ENCODE measurements at places on chromosomes 3 and 15. TPM values are rescaled to one million over a fixed set of nuclear protein-coding genes. Genes with fewer than 3 reads are reported as not detected.
A peak's percentile ranks its signal among the peaks of the same experiment; 100 is the strongest.

CCR3 gene
- total RNA-seq = not detected

TJP1 gene
- not detected for total RNA-seq

PDCD10 gene
- 83.9 TPM for total RNA-seq

REC114 gene
- total RNA-seq = not detected

CPA3 gene
- not detected for total RNA-seq

IRAK2 gene
- total RNA-seq = 5.6 TPM

KY gene
- total RNA-seq = not detected

APEH gene
- 88.6 TPM for total RNA-seq

GRCh38 chr3:192843723-192844485, 73.8 kb downstream of the MB21D2 start:
- no peak for ATAC-seq

GRCh38 chr3:905217-905616, 187.6 kb upstream of the CNTN6 start:
- no peak for ATAC-seq

DNA sequence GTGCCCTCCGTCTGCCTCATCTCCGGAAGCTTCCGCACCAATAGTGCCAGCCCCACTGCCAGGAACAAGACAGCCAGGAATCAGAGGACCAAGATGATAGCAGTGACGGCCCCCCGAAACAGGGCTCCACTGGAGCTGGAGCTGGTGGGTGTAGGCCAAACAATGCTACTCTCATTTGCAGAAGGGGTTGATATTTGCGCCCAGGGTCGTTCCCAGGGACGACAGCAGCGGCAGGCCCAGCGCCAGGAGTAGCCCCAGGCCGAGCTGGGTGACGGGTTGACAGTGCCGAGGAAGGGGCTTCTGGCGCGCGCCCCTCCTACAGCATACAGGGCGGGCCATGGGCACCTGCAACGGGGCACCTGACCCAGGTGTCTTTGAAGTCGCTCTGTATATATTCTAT, 301.4 kb downstream of the CNTN6 start:
- no peak for ATAC-seq

GRCh38 chr15:38088971-38089370, 154.5 kb downstream of the TMCO5A start:
- no peak for ATAC-seq

DNA sequence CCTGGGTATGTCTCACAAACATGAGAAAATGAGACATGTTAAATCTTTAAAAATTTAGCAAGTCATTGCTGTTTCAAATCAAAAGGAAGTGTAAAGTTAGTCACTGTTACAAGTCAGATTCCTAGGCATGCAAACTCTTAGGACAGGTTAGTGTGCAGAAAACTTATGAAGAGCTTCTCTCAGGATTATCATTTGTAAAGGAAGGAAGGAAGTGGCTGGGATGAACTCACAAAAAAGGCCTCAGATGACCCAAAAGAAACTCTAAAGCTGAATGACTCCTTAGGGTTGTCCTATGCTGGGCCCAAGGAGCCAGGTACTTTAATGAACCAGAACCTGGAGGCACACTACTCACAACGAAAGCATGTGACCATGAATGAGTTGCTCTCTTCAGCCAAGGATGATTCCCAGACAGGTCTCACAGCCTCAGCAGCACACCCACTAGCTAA, 25.0 kb downstream of the MSL2 start:
- peak; percentile 91 for ATAC-seq

DNA sequence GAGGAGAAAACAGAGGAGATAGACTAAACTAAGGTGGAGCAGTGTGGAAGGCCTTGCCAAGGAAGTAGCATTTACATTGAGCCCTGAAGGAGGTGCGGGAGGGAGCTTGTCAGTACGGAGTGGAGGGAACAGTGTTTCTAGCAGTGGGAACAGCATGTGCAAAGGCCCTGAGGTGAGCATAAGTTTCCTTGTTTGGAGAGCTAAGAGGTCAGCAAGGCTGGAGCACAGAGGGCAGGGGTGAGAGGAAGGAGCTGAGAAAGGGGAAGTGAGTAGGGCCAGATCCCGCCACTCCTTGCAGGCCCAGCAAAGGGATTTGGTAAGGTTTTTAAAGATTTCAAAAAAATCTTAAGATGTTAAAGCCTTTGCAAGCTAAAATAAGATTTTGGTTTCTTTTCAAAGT, 70.1 kb downstream of the HMCES start:
- ATAC-seq = no peak

DNA sequence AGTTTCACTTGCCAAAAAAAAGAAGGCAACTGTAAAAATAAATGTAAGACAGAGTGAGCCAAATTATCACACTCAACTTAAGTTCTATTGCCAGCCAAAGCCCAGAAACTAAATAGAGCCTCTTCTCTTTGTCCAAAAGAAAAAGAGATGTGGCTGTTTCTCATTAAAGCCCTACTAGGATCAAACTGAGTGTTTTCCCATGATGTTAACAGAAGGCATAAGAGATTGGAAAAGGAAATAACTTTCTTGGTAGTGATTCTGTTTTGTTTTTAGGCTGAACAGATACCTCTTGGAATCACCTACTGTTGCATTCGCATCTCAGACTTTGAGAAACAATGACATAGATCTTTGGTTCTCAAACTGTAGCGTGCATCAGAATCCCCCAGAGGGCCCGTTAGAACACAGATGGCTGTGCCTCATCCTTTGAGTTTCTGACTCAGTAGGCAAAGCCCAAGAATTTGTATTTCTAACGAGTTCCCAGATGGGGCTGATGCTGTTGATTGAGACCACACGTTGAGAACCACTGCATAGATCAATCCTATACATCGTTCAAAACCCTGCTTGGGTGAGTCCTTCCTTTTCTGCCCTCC, 42.5 kb upstream of the SRGAP3 start:
- no peak for ATAC-seq

- no peak for ATAC-seq
These were observed 36.5 kb downstream of the PPM1L start for GRCh38 chr3:160792540-160792939.

- no peak for ATAC-seq
These were observed 74.8 kb upstream of the CACNA2D3 start for GRCh38 chr3:54047568-54047967.

DNA sequence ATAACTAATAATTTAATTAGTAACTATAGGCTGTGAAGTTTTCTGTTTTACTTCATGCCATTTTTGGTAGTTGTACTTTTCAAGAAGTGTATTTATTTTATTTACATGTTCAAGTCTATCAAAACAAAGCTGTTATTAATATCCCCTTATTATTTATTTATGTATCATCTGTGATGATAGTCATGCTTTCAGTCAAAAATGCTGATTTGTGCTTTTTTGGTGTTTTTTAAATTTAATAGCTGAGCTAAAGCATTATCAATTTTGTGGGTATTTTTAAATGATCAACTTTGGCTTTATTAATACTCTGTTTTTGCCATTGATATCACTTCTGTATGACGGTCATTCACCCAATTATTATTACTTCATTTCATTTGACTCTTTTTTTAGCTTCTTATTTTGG, 1229.2 kb upstream of the CADM2 start:
- no peak for ATAC-seq

DNA sequence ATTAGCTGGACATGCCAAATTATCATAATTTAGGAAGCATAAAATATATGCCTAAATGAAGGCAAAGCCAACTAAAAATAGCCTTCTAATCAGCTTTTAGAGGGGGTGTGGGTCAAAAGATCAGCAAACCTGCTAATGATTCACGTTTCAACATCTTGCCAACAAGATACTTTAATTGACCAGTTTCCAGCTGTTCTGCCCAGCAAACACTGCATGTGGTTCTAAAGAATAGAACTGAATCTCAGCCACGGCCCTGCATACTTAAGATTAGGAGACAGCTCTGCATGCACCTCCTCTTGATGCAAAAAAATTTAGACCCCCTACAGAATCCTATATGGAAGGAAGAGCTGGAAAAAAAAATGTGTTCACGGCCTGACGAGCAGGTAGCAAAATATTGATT, 500.5 kb downstream of the TBL1XR1 start:
- ATAC-seq = no peak

GRCh38 chr15:98907927-98908471, 99.6 kb downstream of the PGPEP1L start:
- ATAC-seq = no peak

DNA sequence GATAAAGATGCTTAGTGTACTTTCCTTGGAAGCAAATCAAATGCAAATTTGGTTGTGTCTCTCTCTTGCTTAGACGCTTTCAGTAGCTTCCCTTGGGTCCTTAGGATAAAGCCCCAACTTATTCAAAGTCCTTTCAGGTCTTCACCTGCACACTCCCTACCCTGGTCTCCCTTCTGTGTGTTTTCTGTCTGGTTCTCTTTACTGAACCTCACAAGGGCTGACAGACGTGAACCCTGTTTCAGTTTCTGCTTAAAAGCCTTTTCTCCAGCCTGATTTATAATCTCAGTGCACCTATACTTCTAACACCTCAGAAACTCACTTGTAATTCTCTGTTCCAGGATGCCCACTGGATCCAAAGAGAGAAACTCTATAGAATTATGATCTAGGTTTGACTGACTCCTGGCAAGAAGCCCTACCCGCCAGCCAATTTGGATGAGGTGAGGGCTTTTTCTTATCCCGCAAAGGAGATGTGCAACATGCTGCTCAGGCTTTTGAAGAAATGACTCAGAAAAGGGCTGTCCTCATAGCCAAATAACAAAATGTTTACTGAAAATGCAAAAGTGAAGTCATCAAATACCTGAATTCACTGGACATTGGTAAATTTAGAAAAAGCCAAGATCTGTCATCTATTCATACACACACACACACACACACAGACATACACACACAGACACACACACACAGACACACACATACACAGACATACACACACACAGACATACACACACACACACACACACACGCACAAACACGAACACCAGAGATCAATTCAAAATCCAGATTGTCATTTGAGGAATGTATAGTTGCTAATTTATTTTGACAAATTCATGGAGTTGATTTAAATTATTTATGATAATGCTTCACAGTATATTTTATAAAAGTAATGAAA, 102.4 kb upstream of the EOMES start:
- ATAC-seq = no peak

GRCh38 chr3:23036728-23037127, 166.4 kb upstream of the UBE2E2 start:
- no peak for ATAC-seq

GRCh38 chr15:56980473-56980872, 62.0 kb downstream of the TCF12 start:
- ATAC-seq = no peak

DNA sequence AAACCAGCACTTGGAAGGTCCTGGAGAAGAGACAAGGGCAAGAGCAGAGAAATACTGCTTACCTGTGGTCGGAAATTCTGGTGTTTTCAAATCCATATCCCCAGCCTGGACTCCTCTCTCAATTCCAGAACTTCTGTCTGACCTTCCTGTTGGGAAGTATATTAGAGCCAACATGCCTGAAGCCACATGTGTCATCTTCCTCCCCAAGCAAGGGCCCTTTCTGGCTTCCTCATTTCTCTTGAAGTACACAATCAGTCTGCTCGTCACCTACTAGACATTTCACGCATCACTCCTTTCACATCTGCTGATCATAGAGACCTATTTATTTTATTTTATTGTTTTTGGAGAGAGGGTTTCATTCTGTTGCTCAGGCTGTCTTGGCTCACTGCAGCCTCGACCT, 8.4 kb downstream of the PARP14 start:
- no peak for ATAC-seq

- no peak for ATAC-seq
These were observed 94.2 kb upstream of the IL12A start for GRCh38 chr3:159894386-159894785.

DNA sequence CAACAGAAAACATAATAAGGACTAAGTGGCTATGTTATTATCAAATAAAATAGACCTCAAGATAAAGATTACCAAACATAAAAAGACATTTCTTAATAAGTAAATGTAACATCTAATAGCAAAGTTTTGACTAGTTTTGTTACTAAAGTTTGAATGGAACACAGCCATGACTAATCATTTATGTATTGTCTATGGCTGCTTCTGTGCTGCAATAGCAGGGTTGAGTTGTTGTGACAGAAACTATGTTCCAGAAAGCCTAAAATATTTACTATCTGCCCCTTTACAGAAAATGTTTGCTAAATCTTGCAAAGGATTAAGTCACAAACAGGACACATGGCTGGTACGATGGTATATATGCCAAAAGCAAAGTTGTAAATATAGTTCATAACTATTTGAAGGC, 37.9 kb upstream of the MYH15 start:
- no peak for ATAC-seq

- ATAC-seq = no peak
These were observed 3.9 kb downstream of the GRM2 start for GRCh38 chr3:51710631-51711351.

GRCh38 chr3:62718515-62719320, 156.5 kb downstream of the CADPS start:
- no peak for ATAC-seq

GRCh38 chr15:77721963-77722362, 89.3 kb upstream of the LINGO1 start:
- no peak for ATAC-seq

DNA sequence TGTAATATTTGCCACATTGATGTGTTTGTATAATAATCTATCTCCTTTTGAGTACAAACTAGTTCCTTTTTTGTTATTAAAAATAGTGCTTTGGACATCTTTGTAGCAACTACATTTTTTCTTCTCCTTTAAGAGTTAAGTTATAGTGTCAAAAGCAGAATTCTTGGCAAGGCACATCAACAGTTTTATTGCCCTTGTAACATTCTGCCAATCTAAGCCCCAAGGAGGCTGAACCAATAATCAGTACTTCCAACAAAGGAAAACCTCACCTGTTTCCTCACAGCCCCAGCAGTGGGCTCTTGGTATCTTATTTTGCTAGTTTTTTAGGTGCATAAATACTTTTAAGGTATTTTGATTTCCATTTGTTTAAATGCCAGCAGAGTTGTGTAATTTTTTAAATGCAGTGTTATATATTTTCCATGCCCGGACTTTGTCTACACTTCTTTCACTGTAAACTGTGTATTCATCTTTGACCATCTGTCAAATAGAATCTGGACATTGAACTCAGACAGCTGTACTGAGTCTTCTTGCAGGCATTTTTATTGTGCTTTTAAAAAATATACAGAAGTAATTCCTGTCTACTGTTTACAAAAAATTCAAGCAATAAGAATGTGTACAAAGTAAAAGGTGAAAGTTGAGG, 101.0 kb downstream of the MYLK start:
- ATAC-seq = no peak

DNA sequence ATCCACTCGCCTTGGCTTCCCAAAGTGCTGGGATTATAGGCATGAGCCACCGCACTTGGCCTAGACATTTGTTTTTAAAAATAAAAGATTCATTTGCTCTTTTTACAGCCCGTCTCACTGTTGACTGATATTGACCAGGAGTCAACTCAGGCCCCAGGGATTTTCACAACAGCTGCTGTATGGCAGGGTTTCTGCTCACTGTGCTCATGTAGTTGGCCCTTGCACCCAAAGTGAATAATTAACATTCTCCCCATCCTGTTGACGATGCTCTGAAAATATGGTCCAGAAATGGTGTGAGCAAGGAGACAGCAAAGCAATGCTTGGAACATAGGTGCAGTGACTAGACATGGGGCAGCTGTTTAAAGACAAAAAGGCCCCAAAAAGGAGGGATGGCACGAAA, 2.9 kb upstream of the CCR5 start:
- ATAC-seq = no peak

DNA sequence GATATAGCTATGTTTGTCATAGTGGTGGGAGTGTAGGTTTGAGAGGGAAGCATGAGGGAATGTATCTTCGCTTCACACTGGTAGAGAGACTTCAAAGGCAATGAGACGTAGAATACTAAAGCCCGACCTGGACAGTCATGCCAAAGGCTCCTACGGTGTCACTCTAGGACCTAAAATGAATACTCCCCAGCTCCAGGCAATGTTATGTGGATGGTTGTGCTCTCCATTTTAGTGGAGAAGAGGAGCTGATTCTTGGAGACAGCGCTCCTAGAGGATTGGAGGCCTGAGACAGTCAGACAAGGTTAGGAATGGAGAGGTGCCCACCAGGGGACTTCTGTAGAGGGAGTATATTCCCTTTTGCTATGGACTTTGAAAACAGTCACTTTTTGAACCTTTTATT, 260.1 kb downstream of the MEX3B start:
- ATAC-seq = no peak
